ENCODE measurements at places on chromosomes 2 and 18. TPM values are rescaled to one million over a fixed set of nuclear protein-coding genes. Genes with fewer than 3 reads are reported as not detected.

Gene ERBB4
- 42.3 TPM for polyA plus RNA-seq

Gene TBR1
- polyA plus RNA-seq: 0.06 TPM

Gene EIF5B
- polyA plus RNA-seq: 66.0 TPM

Gene CCDC178
- polyA plus RNA-seq: 2.4 TPM

Gene PHOSPHO2
- polyA plus RNA-seq: 12.5 TPM

Gene ACOXL
- polyA plus RNA-seq: 0.73 TPM

Gene STK17B
- 9.2 TPM for polyA plus RNA-seq

Gene FHL2
- polyA plus RNA-seq: 34.6 TPM

Gene C2orf78
- not detected for polyA plus RNA-seq

Gene ITM2C
- 886 TPM for polyA plus RNA-seq

Gene TCF7L1
- 60.9 TPM for polyA plus RNA-seq

Gene SNTG2
- 3.3 TPM for polyA plus RNA-seq

Gene CXCR4
- 59.7 TPM for polyA plus RNA-seq

Gene RAD51AP2
- 0.17 TPM for polyA plus RNA-seq

Gene KCNK3
- polyA plus RNA-seq: 1.3 TPM

Gene CRYBA2
- polyA plus RNA-seq: not detected

Gene PLCL1
- polyA plus RNA-seq: 20.8 TPM

Gene TMX3
- polyA plus RNA-seq: 71.7 TPM

Gene EHD3
- 22.0 TPM for polyA plus RNA-seq

Gene CHST10
- 23.2 TPM for polyA plus RNA-seq

Gene POTEJ
- polyA plus RNA-seq: not detected

Gene EN1
- not detected for polyA plus RNA-seq

Gene FOXI3
- polyA plus RNA-seq: 0.12 TPM

Gene IDH1
- polyA plus RNA-seq: 94.1 TPM

Gene FSIP2
- polyA plus RNA-seq: 2.1 TPM

Gene SIX3
- not detected for polyA plus RNA-seq

Gene PAIP2B
- 22.5 TPM for polyA plus RNA-seq

Gene LCT
- polyA plus RNA-seq: 0.08 TPM

Gene KIAA2012
- polyA plus RNA-seq: 0.10 TPM

Gene CFAP65
- polyA plus RNA-seq: 0.37 TPM

Gene SP5
- polyA plus RNA-seq: 0.40 TPM

Gene KCNG3
- 0.72 TPM for polyA plus RNA-seq

Gene NCKAP5
- polyA plus RNA-seq: 7.7 TPM

Gene SCYGR4
- not detected for polyA plus RNA-seq

Gene CACNB4
- 11.7 TPM for polyA plus RNA-seq

Gene SERPINB4
- not detected for polyA plus RNA-seq

Gene CROCC2
- polyA plus RNA-seq: 0.07 TPM

Gene AQP12B
- 0.48 TPM for polyA plus RNA-seq

Gene TRAPPC8
- 74.0 TPM for polyA plus RNA-seq

Gene GALR1
- 0.22 TPM for polyA plus RNA-seq

Gene DNAJC27
- 8.5 TPM for polyA plus RNA-seq

Gene GPR39
- polyA plus RNA-seq: 2.6 TPM

Gene UGT1A4
- not detected for polyA plus RNA-seq

Gene HOXD12
- 0.26 TPM for polyA plus RNA-seq

Gene CCDC195
- not detected for polyA plus RNA-seq

Gene SFT2D3
- polyA plus RNA-seq: not detected

Gene CERKL
- polyA plus RNA-seq: 15.7 TPM

Gene SERPINB12
- polyA plus RNA-seq: not detected

Gene AUP1
- 93.2 TPM for polyA plus RNA-seq

Gene HRH4
- polyA plus RNA-seq: 0.26 TPM

Gene EVA1A
- 16.0 TPM for polyA plus RNA-seq

Measured in renal cortex interstitium (tissue), 15 donors.